Astrocyte of the spinal cord (primary cell): ENCODE measurements at places on chromosomes 1 and 21.

- DNase-seq, result no peak
Observed at GRCh38 chr1:211192227-211192626, 58.3 kb upstream of the KCNH1 start.

DNA sequence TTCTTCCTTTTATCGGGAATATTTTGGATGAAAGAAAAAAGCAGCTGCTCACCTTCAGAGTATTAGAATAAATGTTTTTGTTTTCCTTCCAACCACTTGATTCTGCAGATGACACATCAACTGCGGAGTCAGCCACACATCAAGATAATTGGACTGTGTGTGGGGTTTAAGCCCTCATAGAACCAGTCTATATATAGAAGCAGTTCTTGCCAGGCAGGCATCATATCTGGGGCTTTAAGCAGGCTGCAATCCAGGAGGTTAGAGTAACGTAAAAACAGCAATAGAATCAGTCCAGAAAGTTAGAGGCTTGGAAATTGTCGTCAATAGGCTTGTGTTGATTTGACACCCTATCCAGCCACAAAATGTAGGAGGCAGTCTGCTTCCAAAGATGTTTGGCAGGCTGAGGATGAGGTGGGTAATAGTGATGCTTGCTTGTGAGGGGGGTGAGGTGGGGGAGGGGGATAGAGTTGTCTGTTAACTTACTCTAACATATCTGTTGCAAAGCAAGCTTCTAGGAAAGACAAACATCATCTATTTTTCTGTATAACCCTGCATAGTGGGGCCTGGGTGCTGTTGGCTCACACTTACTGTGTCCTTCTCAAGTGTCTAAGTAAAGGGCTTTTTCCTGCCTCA, 64.8 kb downstream of the PEX14 start:
- peak; percentile 37 for DNase-seq

DNA sequence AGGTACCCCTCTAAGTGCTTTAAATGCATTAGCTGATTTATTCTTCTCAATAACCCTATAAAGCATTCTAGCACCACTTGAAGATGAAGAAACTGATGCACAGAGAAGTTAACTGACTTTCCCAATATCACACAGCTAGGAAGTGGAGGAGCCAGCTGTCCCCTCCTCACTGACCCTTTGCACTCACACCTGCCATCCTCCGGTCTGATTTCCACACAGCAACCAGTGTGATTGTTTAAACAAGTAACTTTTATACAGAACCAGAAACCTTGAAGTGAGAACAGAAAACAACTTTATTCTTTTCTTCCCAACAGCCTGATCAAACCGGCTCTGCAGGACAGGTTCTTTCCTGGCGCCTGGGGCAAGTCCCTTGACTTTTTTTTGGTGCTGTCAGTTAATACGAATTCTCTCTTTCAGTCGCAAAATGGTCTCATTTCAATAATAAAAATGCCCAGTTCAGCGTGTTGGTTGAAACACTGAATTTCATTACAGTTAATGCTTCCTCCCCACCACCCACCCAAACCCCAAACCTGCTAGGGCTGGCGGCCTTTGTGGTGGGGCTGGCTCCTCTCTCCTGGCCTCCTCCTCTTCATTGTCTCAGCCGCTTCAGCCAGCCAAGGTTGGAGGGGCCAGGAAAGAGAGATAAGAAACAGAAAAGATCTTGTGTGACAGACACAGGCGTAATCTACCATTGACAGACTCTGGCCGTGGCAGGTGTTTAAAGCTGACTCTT, 26.4 kb upstream of the EEIG2 start:
- no peak for DNase-seq

GRCh38 chr1:11486231-11487009, 7.5 kb downstream of the DISP3 start:
- no peak for DNase-seq

GRCh38 chr21:14071902-14072734, 138.6 kb downstream of the LIPI start:
- DNase-seq, result no peak

GRCh38 chr1:3925762-3926161, 25.7 kb upstream of the C1orf174 start:
- no peak for DNase-seq

- DNase-seq, result no peak
Observed at GRCh38 chr1:56824938-56825337, 5.7 kb upstream of the FYB2 start.

DNA sequence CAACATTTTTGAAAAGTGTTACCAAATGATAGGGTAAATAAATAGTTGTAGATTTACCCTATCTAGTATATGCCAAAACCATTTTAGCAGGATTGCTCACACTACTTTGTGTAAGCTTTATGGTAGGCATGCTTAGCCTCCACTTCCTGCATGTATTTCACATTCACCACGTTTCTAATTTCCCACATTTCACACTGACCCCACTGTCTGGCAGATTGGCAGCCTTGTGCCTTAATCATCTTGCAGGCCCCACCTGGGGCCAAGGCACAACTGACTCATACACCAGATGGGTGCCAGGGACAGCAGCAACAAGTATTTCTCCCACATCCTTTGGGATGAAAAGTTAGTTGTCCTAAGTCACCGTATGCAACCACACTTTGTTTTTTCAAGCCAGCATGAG, 21.2 kb upstream of the CENPF start:
- peak; percentile 91 for DNase-seq

GRCh38 chr1:1053682-1054081, 20.4 kb downstream of the RNF223 start:
- no peak for DNase-seq

DNA sequence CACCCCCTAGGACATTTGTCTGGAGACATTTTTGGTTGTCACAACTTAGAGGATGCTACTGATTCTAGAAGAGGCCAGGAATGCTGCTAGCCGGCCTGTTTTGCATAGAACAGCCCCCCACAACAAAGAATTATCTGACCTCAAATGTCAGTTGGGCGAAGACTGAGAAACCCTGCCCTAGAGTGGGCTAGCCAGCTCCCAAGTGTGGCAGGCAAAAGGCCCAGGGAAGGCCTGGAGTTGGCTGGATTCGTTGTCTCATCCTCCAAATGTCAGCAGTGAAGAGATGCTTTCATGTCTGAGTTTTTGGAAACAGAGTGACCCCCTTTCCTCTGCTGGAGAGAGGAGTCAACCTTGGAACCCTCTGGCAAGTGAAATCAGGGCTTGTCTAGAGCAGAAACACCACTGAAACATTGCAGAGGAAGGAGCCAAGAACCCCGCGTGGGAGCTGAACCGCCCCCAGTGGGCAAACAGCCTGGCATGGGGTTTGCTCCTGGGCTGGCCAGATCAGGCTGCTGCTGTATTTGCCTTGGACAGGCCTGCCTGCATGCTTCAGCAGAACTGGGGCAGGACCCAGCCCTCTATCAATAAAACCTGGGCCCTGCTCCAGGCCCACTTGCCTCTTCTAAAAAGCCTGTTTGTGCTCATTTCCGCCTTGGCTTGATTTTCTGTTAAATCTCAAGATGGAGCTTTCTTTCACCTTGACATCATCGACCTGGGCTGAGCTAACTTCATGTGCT, 32.9 kb downstream of the RASSF5 start:
- DNase-seq, result no peak

GRCh38 chr1:96682056-96682455, 39.5 kb upstream of the PTBP2 start:
- no peak for DNase-seq

DNA sequence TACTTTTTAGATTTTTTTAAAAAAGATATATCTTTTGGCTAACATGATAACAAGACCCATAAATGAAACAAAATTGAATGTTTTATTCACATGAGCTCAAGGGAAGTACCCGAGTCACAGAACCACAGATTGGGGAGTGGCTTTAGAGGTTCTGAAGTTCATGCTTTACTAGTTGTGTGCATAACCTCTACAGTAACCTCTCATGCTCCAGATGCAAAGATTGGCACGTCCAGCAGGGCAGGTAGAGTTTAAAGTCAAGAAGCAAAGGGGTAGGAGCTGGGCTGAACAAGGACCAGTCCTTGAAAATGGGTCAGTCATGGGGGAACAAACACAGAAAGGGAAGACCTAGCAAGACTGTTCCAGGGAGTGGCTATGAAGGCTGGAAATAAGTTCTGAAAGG, 109.6 kb downstream of the RNF220 start:
- no peak for DNase-seq

DNA sequence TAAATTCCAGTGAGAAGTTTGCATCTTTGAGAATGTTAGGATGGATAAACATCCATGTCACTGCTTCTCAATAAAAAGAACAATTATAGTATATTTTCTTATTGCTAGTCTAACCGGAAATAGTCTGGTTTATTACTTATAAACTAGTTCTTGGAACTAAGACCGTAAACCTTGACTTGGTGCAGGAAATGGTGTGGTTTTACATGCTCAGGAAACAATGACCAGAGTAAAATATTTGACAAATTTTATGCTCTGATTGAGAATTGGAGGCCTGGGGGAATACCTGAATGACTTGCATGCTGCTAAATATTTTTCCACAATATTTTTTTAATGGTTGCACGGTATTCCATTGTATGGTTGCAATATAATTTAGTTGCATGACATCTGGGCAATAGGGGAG, 76.3 kb downstream of the XCL2 start:
- no peak for DNase-seq

DNA sequence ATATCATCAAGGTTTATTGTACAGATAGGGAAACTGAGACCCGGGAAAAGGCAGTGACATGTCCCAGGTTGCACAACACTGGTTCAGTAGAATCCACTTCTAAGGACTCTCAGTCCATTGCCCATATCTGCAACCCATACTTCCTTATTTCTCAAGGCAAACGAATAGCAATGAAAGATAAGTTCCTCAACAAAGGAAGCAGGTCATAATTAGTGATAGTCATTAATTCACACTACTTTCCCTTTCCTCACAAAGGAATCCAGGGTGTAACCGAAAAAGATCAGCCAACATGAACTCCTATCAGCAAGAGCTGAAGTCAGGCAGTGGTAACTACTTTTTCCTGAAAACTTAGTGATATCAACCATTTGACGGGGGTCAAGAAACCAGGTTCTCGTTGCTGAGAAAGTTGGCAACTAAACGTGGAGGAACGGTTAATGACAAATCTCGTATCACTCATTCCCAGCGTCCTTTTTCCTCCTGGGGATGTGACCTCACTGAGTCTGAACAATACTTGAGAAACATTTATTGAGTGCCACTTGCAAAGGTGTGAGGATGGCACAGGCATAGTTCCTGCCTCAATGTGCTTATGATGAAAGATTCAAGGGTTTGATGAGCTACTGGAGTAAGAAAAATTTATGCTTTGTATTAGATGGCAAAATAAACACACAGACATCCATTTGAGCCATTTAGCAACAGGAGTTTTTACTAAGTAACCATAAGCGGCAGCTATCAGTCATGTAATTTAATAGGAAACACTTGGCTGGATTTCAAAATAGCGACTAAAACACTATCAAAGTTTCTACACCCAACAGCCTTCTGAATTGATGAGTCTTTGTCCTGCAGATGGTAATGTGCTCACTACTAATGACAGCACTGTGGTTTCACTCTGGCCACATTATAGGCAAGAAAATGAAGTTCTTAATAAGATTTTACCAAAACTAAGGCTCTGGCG, 82.3 kb downstream of the PLPP3 start:
- DNase-seq, result no peak

DNA sequence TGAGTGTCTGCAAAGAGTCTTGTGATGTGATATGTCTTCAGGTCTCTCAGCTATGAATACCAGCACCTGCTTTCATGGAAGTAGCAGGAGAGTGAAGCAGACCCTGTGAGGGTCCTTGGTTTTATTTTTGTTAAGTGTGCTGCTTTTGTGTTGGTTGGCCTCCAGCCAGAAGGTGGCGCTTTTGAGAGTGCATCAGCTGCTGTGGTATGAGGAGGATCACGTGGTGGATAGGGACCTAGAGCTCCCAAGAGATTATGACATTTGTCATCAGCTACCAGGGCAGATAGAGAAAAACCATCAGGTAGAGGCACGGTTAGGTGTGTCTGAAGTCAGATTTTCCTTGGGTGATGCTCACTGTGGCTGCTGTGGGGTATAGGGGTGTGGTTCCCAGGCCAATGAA, 1232.1 kb downstream of the MRPL39 start:
- no peak for DNase-seq

- DNase-seq, result no peak
Observed at GRCh38 chr1:21620496-21620895, 48.7 kb downstream of the RAP1GAP start.

DNA sequence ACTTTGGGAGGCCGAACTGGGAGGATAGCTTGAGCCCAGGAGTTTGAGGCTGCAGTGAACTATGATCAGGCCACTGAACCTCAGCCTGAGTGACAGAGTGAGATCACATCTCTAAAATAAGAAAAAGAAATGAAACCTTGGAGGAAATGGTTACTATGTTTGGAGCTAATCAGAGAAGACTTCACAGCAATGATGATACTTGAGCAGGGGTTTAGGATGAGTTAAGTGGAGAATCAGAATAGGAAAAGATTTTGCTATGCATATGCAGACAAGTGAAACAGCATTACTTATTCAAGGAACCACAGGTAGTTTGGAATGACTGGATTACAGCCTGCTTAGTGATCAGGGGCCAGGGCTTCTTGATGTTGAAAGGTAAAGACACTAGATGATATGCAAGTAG, 1.3 kb upstream of the CD5L start:
- DNase-seq, result no peak

- DNase-seq, result no peak
Observed at GRCh38 chr1:2785631-2786328, 15.7 kb downstream of the TTC34 start.

- no peak for DNase-seq
Observed at GRCh38 chr1:210940081-210940617, 193.8 kb downstream of the KCNH1 start.

DNA sequence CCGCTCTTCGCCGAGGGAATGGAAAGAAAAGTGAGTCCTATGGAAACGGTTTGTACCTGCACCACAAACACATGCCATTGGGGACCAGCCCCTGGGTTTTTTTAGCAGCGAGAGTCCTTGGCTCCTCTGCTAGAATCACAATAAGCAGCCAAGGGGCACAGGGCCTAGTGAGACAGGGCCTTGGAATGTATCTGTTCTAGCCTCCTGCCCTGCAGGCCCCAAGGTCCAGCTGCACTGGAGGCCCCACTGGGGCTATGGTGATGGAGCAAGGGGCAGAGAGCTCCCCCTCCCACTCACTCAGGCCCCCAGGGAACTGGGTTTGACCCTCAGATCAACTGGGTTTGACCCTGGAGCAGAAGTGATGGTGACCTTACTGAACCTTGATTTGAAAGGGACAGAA, 14.4 kb downstream of the SHISA4 start:
- no peak for DNase-seq

DNA sequence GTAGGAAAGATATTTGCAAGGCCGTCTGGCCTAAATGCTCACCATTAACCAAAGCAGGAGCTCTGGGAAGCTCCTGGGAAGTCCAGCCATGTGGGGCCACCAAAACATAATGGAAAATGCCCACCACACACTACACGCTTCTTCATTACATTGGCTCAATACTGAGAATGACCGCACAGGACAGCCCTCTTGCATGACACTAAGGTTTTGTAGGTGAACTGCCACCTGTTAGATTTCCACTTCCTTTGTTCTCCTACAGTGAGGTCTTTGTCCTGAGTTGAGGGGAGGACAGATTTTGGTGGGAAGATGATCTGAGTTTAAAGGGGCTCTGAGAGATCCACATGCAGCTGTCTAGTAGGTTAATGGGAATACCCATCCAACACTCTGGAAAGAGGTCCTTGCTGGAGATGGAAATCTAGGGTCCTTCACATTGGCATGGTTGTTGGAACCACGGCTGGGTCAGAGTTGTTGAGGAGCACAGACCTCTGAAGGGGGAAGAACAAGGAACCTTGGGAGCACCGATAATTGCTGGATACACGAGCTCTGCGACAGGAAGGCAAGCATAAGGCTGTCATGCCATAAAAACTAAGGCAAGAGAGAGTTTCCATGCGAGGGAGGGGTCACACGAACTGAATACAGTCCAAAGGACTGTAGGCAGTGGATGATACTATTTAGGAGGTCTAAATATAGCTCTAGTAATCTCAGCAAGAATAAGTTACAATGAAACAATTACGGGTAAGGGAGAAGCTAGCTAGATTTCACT, 105.5 kb upstream of the IRF2BP2 start:
- DNase-seq, result no peak
